ENCODE measurements at places on chromosomes 1 and 21.

DNA sequence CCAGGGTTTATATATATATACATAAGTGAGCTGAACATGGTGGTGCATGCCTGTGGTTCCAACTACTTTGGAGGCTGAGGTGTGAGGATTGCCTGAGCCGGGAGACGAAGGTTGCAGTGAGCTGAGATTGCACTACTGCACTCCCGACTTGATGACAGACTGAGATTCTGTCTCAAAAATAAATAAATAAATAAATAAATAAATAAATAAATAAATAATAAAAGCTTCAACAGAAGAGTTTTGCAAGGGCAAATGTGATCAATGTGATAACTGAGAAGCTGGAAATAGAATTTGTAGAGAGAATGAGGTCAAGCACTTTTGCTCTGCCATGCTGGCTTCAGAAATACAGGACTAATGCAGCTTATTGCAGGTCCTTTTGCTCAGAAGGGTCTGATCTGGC, 855.8 kb upstream of the PRMT6 start:
- no peak overlapping the region for H3K4me3 ChIP-seq
- no peak overlapping the region for H3K27ac ChIP-seq
- H3K27me3 ChIP-seq: no peaks in the 10 kb centered on the region
- no peak for DNase-seq
- H3K36me3 ChIP-seq: no peaks in the 10 kb centered on the region
- no peaks in the 10 kb centered on the region for H3K4me1 ChIP-seq

GRCh38 chr1:241269116-241269515, 87.9 kb downstream of the RGS7 start:
- no peak overlapping the region for H3K27ac ChIP-seq
- peak; percentile 56 for DNase-seq

GRCh38 chr1:18798533-18798932, 60.9 kb downstream of the TAS1R2 start:
- H3K4me1 ChIP-seq: peaks cover 5% of the 10 kb centered on the region
- H3K27me3 ChIP-seq: peaks cover 31% of the 10 kb centered on the region
- H3K4me3 ChIP-seq: no peak overlapping the region
- H3K36me3 ChIP-seq: no peaks in the 10 kb centered on the region
- no peak overlapping the region for H3K27ac ChIP-seq
- DNase-seq: no peak

DNA sequence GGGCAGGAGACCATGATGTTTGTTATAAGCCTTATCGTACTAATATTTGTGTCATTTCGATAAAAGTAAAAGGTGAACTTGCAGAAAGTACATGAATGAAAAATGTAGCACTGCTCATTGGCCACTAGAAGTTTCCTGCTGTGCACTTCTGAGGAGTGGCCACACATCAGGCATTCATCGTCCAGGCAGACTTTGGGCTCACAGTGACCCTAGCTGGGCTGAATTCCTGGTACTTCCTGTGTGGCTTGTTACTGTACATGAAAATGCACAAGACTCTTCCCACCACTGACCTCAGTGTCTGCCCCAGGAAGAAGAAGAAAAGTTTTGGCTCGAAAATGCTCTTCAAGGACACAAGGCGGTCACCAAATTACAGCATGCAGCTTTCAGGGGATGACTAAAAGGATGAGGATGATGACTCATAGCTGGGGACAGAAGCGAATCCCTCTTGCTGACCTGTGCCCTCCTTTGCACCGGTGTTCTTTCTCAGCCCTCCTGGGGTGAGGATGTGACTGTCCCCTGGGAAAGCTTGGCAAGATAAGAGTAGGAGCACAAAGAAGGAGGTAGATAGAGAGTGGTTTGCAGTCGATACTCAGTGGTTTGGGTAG, 252.4 kb upstream of the KAZN start:
- H3K27ac ChIP-seq: no peak overlapping the region
- peaks cover 21% of the 10 kb centered on the region for H3K4me1 ChIP-seq
- DNase-seq: peak; percentile 35
- H3K36me3 ChIP-seq: no peaks in the 10 kb centered on the region
- no peak overlapping the region for H3K4me3 ChIP-seq

GRCh38 chr1:31976401-31976800, 37.3 kb upstream of the KHDRBS1 start:
- H3K27me3 ChIP-seq: no peaks in the 10 kb centered on the region
- H3K4me3 ChIP-seq: no peak overlapping the region
- DNase-seq: peak; percentile 64
- peaks cover 18% of the 10 kb centered on the region for H3K4me1 ChIP-seq

DNA sequence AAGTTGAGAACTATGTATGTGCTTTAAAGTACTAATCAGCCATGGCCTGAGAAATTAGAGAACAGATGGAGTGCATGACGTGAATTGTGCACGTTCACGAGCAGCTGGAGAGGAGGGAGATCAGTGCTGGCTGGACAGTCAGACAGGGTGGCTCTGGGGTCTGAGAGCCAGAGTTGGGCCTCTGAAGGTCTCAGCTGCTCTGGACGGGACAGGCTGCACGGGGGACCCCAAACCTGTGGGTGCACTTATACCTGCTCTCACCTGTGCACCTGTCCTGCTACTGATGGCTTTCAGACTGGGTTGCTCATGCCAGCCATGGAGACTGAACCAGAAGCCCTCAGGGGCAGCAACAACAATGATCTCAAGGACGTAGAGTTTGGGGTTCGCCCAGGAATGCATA, 43.5 kb downstream of the UMODL1 start:
- no peaks in the 10 kb centered on the region for H3K36me3 ChIP-seq
- H3K27me3 ChIP-seq: peaks cover 41% of the 10 kb centered on the region
- DNase-seq: no peak
- H3K27ac ChIP-seq: no peak overlapping the region

DNA sequence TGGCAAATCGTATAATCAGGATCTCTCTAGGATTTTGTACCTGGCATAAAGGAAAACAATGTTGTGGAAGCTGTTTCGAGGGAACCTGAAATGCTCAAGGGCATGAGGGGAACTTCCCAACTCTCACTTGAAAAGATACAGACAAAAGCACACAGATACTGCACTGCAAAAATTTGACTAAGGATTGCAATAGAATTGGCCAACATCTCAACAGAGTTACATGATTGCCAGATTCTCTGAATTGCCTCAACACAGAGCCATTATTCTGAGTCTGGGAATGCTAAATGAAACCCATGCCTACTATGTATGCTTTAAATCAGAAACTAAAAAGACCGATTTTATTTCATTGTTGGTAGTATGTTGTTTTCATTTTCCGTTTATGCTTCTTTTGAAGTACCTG, 16.0 kb downstream of the KRTAP19-8 start:
- no peaks in the 10 kb centered on the region for H3K36me3 ChIP-seq
- H3K27me3 ChIP-seq: peaks cover 41% of the 10 kb centered on the region
- H3K4me1 ChIP-seq: no peaks in the 10 kb centered on the region
- no peak overlapping the region for H3K4me3 ChIP-seq
- no peak overlapping the region for H3K27ac ChIP-seq
- no peak for DNase-seq

DNA sequence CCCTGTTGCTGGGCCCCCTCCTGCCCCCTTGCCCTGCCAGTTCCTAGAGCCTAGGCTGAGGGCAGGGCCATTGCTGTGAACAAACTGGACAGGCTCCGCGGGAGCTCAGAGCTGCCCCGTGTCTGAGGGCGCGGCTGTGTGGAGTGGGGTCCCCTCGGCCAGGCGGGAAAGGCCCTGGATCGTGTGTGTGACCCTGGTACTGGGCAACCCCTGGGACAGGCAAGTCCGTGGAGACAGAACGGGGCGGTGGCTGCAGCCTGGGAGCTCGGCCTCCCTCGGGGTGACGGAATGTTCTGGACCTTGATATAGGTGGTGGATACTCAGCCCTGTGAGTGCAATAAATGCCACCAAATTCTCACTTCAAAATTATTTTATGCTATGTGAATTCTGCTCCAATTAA, 27.7 kb upstream of the C1orf159 start:
- H3K4me3 ChIP-seq: no peak overlapping the region
- H3K27me3 ChIP-seq: peaks cover 14% of the 10 kb centered on the region
- no peaks in the 10 kb centered on the region for H3K4me1 ChIP-seq
- no peak for DNase-seq

DNA sequence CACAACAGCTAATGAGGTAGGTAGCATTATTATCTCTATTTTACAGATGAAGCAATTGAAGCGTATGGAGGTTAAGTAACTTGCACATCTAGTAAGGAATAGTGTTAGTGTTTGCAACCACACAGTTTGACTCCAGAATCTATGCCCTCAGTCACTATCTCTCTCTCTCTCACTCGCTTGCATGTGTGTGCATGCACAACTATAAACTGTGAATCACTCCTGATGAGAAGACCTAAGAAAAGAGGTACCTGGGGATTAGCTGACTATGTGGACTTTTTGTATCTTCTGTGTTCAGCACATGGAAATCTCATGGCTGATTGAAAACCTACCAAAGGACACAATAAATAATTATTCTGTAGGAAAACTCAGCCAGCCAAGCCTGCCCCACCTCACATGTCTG, 295.5 kb downstream of the BRINP2 start:
- no peak overlapping the region for H3K4me3 ChIP-seq
- DNase-seq: no peak
- H3K27ac ChIP-seq: no peak overlapping the region
- peaks cover 11% of the 10 kb centered on the region for H3K27me3 ChIP-seq
- H3K36me3 ChIP-seq: no peaks in the 10 kb centered on the region
- peaks cover 6% of the 10 kb centered on the region for H3K4me1 ChIP-seq

GRCh38 chr21:31273278-31273677, 70.8 kb downstream of the TIAM1 start:
- no peak overlapping the region for H3K27ac ChIP-seq
- no peaks in the 10 kb centered on the region for H3K27me3 ChIP-seq
- H3K4me1 ChIP-seq: peaks cover 8% of the 10 kb centered on the region
- DNase-seq: no peak
- no peak overlapping the region for H3K4me3 ChIP-seq

- DNase-seq: no peak
- peaks cover 15% of the 10 kb centered on the region for H3K36me3 ChIP-seq
- H3K27ac ChIP-seq: no peak overlapping the region
- no peak overlapping the region for H3K4me3 ChIP-seq
These were observed 10.1 kb downstream of the ZZZ3 start for GRCh38 chr1:77672374-77672773.

GRCh38 chr1:51897699-51898031, 19.1 kb upstream of the NRDC start:
- H3K36me3 ChIP-seq: no peaks in the 10 kb centered on the region
- H3K4me3 ChIP-seq: no peak overlapping the region
- no peak overlapping the region for H3K27ac ChIP-seq
- H3K27me3 ChIP-seq: no peaks in the 10 kb centered on the region
- H3K4me1 ChIP-seq: peaks cover 25% of the 10 kb centered on the region

DNA sequence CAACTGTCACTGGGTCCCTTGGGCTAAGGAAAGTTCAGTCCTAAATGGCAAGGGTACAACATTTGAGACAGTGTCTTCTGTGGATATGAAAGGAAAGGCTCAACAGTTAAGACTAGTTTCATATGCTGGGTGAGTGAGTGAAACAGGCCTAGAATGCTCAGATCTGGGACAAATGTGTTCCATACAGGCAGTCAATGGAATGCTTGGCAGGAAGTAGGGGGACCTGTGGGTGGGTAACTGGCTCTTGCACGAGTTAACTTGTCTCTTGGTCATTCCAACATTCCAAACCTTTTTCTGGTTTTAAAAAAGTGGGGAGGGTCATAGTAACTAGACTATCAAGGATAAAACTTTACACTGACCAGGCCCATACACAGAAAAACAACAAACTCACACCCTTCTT, 17.8 kb upstream of the ADAM30 start:
- peaks cover 61% of the 10 kb centered on the region for H3K36me3 ChIP-seq
- peak overlapping the region; percentile 3 for H3K27ac ChIP-seq
- H3K4me1 ChIP-seq: peaks cover 7% of the 10 kb centered on the region
- no peak overlapping the region for H3K4me3 ChIP-seq
- no peaks in the 10 kb centered on the region for H3K27me3 ChIP-seq

DNA sequence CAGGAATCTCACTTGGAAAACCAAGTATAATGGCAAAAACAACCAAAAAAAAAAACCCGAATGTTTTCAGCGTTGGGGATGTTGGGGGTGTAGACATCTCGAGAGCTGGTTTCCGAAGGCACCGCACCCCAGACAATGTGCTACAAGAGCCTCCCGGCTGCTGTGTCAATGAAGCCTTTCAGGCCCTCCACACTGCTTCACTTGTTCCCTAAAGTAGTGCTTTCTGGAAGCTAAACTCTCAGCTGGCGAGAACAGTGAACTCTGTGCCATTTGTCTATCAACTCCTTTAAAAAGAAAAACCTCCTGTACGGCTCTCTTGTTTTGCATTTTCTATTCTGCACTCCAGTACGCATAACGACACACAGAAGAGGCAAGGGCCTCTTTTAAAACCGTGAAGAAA, 32.5 kb downstream of the PLEKHO1 start:
- H3K4me1 ChIP-seq: peaks cover 8% of the 10 kb centered on the region
- DNase-seq: no peak
- no peaks in the 10 kb centered on the region for H3K36me3 ChIP-seq
- no peaks in the 10 kb centered on the region for H3K27me3 ChIP-seq
- no peak overlapping the region for H3K27ac ChIP-seq

DNA sequence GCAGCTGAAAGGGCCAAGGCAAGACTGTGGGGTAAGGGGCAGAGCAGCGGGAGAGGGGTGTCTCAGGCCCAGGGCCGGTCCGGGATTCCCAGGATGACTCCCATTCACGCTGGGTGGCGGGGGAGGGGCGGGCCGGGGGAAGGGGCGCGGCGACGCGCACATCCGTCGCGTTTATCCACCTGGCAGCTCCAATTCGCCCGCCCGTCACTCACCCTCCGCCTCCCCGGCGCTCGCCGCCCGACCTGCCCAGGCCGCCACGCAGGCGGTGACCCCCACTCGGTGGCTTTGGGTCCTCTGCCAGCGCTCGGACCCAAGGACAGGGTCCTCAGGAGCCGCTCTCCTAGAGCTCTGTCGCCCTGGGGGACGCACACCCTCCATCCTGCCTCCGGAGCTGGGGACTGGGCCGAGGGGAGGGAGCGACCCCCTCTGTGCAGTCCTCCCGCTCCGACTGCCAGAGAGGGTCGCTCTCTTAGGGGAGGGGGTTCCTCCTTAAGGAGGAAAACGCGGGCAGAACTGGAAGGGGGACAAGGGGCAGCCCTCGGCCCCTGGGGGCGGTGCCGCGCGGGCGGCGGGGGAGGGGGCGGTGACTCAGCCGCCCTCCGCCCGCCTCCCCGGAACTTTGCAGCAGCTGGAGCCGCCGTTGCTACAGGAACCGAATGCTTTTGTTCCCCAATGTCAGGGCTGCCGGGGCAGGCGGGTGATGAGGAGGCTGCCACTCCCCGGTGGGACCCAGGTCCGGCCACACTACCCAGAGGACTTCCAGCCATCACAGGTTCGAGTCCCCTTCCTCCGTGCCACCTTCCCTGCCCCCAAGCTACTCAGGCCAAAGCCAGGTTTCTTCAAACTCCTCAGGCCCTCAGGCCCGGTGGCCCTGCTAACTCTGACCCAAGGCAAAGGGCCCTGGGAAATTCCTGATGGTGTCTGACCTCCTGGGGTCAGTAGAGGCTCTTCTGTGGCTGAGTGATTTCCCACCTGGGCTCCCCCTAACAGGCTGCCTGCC, 3.4 kb downstream of the ADGRB2 start:
- H3K36me3 ChIP-seq: no peaks in the 10 kb centered on the region
- H3K4me3 ChIP-seq: no peak overlapping the region
- no peaks in the 10 kb centered on the region for H3K27me3 ChIP-seq

- H3K4me3 ChIP-seq: no peak overlapping the region
- H3K4me1 ChIP-seq: peaks cover 16% of the 10 kb centered on the region
- H3K27ac ChIP-seq: no peak overlapping the region
- H3K36me3 ChIP-seq: no peaks in the 10 kb centered on the region
These were observed 324.9 kb downstream of the SIPA1L2 start for GRCh38 chr1:232305050-232305449.

Measured in MCF 10A (cell line).